ENCODE measurements at places on chromosomes 12 and 14.

DNA sequence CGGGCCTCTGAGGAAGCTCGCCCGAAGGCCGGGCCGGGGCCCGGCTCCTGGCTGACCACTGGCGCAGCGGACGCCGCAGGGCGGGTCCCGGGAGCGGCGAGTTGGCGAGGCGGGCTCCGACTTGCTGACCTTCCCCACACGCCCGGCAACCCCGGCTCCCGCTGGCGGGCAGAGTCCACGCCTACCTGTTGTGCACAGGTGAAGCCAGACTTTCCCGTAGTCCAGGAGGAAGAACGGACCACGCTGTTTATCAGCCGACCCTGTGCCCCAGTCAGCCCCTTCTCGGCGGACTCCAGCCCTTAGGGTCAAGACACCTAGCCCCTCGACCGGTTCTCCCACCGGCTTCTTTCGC, 407 bp downstream of the HEATR5A start:
- peak; percentile 53 for DNase-seq

DNA sequence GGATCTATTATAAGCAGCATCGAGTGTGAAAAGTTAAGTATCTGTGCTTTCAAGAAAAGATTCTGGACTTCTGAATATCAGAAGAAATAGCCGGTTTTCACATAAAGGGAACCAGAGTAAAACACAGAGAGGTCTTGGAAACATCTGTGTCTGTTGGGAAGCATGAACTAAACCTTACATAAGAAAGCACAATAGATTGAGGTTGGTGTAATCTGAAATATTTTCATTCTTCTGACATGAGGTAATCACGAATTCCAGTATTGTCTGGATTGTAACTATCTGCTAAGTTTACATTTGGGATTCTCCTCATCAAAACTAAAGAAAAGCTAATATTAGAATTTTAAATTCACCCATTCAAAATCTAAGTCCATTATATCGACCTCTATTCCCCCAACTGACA, 161.3 kb downstream of the CPNE8 start:
- peak; percentile 1 for DNase-seq

GRCh38 chr14:77175843-77176242, 5.8 kb upstream of the TMEM63C start:
- no peak for DNase-seq

DNA sequence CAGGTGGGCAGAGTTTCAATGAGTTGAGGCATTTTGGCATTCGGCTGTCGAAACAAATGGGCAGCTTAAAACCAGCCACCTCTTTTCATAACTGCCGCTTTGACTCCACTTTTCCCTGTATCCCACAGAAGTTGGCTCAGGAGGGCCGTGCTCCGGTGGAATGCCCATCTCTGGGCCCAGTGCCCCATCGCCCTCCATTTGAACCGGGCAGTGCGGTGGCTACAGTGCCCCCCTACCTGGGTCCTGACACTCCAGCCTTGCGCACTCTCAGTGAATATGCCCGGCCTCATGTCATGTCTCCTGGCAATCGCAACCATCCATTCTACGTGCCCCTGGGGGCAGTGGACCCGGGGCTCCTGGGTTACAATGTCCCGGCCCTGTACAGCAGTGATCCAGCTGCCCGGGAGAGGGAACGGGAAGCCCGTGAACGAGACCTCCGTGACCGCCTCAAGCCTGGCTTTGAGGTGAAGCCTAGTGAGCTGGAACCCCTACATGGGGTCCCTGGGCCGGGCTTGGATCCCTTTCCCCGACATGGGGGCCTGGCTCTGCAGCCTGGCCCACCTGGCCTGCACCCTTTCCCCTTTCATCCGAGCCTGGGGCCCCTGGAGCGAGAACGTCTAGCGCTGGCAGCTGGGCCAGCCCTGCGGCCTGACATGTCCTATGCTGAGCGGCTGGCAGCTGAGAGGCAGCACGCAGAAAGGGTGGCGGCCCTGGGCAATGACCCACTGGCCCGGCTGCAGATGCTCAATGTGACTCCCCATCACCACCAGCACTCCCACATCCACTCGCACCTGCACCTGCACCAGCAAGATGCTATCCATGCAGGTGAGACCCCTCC, 5.0 kb upstream of the RNU7-1 start:
- no peak for DNase-seq

GRCh38 chr14:54682578-54682977, 115.7 kb downstream of the SAMD4A start:
- no peak for DNase-seq

DNA sequence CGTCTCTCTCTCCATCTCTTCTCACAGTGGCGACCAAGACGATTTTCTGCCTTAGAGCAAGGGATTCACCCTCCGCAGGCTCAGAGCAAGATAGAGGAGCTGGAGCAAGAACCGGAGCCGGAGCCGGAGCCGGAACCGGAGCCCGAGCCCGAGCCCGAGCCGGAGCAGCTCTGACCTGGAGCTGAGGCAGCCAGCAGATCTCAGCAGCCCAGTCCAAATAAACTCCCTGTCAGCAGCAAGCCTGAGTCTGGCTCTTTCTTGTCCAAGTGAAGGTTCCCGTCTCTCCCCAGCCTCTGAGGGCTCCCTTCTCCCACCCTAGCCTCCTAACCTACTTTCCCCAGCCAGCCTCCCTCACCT, 5.9 kb downstream of the LAG3 start:
- DNase-seq, result no peak

GRCh38 chr14:102351023-102351422, 11.7 kb downstream of the CINP start:
- DNase-seq, result no peak

- no peak for DNase-seq
Measured at GRCh38 chr14:37437490-37437889, 157.6 kb downstream of the FOXA1 start.

DNA sequence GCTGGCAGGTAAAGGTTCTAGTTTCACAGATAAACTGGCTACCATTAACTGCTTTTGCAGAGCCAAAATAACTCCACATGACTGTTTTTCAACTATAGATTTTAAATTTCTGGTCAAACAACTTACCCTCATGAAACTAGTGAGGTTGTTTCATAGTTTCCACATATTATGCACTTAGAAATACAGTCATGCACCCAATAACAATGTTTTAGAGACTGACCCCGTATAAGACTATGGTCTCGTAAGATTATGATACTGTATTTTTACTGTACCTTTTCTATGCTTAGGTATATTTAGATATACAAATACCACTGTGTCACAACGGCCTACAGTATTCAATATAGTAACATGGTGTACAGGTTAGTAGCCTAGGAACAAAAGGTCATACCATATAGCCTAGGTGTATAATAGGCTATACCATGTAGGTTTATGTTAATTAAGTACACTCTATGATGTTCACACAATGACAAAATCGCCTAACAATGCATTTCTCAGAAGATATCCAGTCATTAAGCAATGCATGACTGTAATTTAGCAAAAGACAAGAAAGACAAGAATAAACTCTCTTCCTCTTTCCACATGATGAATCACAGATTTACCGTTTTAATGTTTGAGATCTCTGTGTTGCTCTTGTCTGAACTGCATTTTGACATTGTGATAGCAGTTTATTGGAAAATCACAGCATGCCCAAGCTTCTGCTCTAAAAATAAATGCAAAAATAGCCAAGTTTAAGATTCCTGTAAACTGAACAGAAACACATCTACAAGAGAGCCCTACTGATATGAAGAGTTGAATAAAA, 17.1 kb downstream of the DICER1 start:
- no peak for DNase-seq

DNA sequence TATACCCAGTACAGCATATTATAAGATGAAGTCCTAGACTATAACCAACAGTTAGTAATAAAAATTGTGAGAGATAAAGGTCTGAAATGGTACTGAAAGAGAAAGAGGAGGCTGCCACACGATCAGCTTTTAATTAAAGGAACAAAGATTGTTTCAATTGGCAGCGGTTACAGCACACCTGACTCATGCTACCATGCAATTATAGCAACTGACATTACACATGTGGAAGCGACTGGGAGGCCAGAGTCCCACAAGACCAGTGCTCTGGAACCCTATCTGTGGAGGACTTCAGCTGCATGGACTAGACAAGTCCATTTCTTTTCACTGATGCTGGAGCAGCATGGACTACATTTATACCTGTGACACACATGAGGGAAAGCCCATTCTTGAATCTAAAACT, 55.2 kb downstream of the SEL1L start:
- no peak for DNase-seq

GRCh38 chr12:54300732-54301427, at the start of gene NFE2:
Gene NFE2 (minus strand): TSS chr12:54301015. CDS start chr12:54295248, 5,767 bp downstream.
- peak; percentile 70 for DNase-seq
